Right lung (tissue), 10 donors: ENCODE measurements at places on chromosomes 4 and X. TPM values are rescaled to one million over a fixed set of nuclear protein-coding genes. Genes with fewer than 3 reads are reported as not detected.

- DNase-seq: no peak
These were observed 244 bp downstream of the EIF2S3 start for GRCh38 chrX:24055043-24055356.

- no peak for DNase-seq
These were observed 190.6 kb upstream of the NEIL3 start for GRCh38 chr4:177119021-177119471.

- no peak for DNase-seq
These were observed 9.0 kb upstream of the SLC25A6 start for GRCh38 chrX:1400742-1401471.

DNA sequence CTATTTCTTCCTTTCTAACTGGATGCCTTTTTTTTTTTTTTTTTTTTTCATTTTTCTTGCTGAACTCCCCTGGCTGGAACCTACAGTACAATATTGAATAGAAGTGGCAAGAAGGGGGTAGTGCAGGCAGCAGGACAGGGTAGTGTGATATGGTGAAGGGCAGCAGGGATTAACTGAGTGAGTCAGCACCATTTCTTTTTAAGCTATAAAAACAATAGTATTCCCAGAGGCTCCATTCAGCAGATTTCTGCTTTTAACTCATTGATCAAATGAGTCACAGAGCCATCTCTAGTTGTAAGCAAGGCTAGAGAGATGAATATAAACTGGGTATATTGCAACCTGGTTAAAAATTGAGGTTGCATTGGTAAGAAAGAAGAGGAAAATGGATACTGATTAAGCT lies 53.6 kb upstream of the SETD7 start:
- no peak for DNase-seq

DNA sequence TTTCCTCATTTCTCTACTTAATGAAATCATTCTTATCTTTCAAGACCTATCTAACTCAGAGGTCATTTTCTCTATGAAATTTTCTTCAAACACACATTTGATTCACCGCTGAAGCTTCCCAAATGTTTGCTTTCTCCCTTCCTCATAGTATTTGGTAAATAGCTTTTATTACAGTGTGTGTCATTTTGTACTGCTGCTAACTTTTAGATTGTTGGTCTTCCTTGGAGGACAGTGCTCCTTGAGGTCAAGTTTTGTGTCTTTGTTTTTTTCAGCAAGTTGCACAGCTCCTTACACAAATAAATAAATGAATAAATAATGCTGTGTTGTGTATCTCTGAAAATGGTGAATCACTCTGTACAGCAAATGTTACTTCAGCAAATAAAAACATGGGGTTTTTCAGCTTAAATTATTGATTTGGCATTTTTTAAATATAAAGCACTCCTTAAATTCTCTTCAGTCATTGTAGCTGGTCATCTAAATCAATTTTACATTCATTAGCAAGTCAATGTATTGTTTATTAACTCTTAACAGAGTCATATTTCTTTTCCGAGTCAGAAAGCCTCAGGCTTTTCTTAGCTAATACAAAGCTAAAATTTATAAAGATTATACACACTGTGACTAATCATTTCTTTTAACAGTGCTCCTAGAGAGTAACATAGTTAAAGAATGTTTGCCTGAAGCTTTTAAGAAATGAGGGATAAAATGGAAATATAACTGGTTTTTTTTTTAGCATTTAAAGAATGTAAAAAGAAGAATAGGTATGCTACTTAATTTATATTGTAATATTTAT lies 30.1 kb upstream of the MAD2L1 start:
- no peak for DNase-seq

DNA sequence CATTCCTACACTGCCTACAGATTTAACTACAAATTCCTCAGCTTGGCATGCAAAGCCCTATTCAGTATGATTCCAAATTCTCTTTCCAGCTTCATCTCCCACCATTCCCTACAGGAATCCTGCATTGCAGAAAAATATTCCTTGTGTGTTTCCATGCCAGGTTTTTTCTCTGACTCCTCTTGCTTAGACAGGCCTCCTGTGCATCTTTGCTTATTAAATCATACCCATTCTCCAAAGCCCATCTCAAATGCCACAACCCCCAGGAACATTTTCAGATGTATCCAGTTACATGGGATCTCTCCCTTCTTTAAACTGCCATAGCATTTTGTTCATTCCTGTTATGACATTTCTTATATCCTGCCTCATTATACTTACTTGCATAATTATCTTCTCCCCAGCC lies 106.4 kb upstream of the GRIA3 start:
- no peak for DNase-seq

- DNase-seq: no peak
These were observed 380.5 kb downstream of the IDS start for GRCh38 chrX:149124526-149125108.

GRCh38 chr4:165343353-165344191 lies 16.1 kb downstream of the MSMO1 start:
- no peak for DNase-seq

- no peak for DNase-seq
These were observed 1.8 kb downstream of the ARHGEF6 start for GRCh38 chrX:136778916-136779315.

- DNase-seq: no peak
These were observed 2.6 kb downstream of the UVSSA start for GRCh38 chr4:1349359-1350168.

GRCh38 chrX:137342969-137343368 lies 223.0 kb upstream of the ZIC3 start:
- DNase-seq: no peak

DNA sequence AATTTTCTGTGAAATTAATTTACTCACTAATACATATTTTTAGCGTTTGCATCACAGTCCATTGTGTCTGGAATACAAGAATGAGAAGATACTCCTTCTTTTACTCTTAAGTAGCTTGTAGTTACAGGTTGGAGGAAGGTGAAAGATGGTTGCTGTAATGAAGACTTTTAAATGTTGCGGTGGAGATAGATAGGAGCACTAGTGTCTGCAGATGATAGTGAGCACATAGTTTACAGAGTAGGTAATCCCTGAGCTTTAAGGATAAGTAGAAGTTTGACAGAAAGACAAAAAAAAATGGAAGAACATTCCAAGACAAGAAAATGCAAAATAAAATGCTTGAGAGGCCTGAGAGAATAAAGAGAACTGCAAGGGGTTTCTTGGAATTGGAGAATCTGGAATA lies 5.4 kb upstream of the SLC39A8 start:
- DNase-seq: no peak

GRCh38 chr4:169976951-169977350 lies 49.2 kb downstream of the MFAP3L start:
- DNase-seq: no peak

GRCh38 chr4:29259556-29259955 lies 1460.6 kb upstream of the PCDH7 start:
- DNase-seq: no peak

DNA sequence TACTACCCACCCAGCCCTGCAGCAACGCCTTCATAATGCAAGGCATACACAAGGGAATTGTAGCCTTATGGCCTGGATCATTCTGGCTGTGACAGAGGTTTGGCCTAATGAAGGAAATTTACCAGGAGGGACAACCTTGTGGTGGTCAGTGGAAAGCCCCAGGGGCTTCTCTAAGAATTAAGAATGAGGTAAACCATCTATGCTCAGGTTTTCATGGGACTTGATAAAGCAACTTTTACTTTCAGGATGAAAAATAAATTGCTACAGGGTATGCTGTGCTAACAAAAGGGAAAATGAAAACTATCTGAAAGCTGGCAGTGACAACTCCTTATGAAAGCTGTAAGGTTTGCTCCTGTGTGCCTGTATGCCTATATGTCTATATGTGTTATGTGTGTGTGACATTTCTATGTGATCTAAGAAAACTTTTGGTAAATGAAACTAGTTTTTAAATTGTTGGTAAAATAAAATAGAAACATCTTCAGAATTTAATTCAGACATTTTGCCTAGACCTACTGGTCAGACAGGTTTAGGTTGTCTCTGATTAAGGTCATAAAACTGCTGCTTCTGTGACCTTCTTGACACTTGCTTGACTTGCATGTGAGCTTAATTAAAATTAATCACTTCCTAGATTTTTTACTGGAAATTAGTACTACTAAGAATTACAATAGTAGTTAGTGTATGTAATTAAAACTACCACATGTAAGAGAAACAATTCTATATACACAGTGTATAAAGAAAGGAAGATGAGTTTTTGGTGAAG lies 19.9 kb upstream of the TXK start:
- DNase-seq: no peak

DNA sequence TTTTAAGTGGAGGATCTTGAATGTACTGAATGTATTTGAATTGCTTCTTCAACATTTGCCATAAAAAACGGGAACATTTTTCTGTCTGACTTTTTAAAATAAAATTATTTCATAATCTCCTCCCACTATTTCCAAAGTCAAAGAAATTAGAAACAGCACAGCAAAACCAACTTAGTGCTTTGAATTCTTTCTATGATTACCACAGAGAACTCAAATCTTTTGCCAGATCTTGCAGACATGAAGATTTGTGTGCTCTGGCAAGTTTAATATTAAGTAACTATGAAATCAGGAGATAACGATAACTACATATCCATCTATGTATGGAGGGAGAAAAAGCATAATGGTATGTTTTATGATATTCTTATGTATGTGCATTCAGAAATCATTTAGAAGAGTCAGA lies 982.2 kb downstream of the PCDH7 start:
- DNase-seq: peak; percentile 26

DNA sequence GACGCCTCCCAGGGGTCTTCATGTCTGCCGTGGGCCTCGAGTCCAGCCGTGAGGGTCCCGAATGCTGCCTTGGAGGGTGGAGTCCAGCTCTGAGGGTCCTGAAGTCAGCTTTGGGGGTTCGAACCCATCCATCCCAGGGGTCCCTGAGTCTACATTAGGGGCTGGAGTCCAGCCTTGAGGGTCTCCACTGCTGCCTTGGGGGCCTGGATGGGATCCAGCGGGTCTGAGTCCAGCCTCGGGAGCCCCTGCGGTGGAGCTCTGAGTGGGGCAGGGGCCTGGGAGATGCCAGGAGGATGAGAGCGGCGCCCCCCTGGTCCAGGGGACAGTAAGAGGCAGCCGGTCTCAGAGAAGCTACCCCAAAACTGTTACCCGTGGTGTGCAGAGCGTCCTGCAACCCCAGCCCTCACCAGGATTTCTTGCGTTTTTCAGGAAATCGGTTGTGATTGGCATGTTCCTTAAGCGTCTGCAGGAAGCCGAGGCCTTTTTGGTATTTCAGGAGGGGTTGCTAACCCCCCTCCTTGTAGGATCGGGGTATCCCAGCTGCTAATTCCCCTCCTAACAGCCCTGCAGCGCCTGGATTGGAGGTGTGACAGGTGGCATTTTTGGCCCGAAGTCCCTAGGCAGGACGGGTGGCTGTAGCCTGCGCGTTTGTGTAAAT lies 1.7 kb upstream of the GTPBP6 start:
- DNase-seq: no peak

DNA sequence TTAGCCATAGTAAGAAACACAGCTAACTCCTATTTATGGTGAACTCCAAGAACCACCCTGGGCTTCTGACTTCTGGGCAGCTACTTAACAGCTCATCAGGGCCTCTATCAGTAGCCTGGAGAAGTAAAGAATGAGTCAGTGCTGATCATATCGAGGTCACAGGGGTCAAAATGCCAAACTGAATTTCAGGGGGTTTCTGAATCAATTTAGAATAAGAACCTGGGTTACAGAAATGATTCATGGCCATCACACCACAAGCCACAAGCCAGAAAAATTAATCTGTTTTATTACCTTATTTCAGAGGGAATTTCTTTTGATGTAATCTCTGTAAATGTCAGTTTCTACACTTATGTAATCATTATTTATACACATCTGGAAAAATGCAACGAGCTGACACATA lies 64.4 kb downstream of the CHST7 start:
- no peak for DNase-seq

DNA sequence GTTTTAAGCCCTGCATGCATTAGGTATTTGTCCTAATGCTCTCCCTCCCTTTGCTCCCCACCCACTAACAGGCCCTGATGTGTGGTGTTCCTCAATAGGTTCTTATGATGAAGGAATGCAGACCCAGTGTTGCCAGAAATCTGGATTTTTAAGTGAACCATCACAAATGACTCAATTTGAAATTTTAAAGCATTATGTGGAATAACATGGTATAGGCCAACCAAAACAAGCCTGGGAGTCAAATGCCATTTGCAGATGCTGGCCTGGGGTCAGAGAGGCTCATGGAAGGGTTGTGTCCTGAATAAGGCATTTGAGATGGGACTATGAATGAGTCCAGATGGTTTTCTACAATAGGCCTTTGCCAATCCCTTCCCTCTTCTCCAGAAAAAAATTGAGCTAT lies 179.6 kb downstream of the SHROOM3 start:
- no peak for DNase-seq

DNA sequence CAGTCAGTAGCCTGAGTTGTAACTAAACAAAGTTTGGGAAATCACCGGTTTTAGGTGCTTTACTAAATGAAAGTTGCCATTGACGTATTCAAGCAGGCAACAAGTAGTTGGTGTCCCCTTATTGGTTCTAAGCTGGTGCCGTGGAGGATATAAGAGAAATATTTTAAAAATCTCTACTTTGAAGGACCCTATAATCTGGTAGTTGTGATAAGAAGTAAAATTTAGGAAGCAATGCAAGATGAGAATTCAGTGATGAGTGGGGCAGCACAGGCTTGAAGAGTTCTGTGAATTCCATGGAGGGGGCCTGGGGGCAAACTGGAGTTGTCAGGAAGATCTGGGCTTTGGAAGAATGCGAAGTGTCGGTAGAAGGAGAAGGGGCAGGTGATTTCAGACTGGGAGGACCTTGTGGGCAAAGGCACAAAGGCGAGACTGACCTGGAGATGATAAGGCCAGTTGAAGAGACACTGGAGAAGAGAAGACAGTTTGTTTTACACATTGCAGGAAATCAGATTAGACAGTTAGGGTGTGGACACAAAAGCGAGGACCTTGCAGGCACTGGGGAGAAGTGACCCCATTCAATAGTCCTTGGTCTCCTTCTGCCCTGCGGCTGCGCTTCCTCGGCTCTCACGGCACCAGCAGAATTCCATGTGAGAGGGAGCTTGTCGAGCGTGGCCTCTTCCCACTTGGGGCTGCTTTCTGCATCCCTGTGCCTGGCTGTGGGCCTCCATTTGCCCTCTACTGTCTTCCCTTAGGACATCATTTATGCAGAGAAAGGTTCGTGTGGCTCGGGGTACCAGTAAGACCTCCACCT lies 1.3 kb downstream of the RHOH start:
- no peak for DNase-seq

GAGE1 gene
- not detected for polyA plus RNA-seq

AADAT gene
- polyA plus RNA-seq: 64.1 TPM

GPRASP1 gene
- polyA plus RNA-seq: 18.3 TPM

GPR101 gene
- polyA plus RNA-seq: not detected

MAP7D2 gene
- polyA plus RNA-seq: 0.37 TPM
